ENCODE measurements at places on chromosomes 6 and 20. TPM values are rescaled to one million over a fixed set of nuclear protein-coding genes. Genes with fewer than 3 reads are reported as not detected.
A peak's percentile ranks its signal among the peaks of the same experiment; 100 is the strongest.

The OR12D3 gene
- polyA plus RNA-seq = not detected

The CST5 gene
- polyA plus RNA-seq = 0.52 TPM

The LGSN gene
- polyA plus RNA-seq = 0.08 TPM

The SMIM29 gene
- 9.6 TPM for polyA plus RNA-seq

The GSTA4 gene
- 86.6 TPM for polyA plus RNA-seq

The ATP9A gene
- polyA plus RNA-seq = 61.4 TPM

The CGA gene
- 2.6 TPM for polyA plus RNA-seq

The MAPK13 gene
- polyA plus RNA-seq = 17.9 TPM

DNA sequence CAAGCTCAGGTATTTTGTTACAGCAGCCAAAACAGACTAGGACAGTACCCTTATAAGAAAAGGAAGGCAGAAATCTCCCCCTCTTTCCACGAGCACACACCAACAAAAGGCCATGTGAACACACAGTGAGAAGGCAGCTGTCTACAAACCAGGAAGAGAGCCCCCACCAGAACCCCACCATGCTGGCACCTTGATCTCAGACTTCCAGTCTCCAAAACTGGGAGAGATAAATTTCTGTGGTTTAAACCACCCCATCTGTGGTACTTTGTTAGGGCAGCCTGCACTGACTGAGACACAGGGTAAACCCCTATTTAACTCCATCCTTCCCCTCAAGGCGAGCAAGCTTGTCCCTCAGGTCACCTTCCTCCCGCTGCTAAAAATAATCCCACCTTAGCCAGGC lies 475.8 kb upstream of the JARID2 start:
- no peak for DNase-seq

DNA sequence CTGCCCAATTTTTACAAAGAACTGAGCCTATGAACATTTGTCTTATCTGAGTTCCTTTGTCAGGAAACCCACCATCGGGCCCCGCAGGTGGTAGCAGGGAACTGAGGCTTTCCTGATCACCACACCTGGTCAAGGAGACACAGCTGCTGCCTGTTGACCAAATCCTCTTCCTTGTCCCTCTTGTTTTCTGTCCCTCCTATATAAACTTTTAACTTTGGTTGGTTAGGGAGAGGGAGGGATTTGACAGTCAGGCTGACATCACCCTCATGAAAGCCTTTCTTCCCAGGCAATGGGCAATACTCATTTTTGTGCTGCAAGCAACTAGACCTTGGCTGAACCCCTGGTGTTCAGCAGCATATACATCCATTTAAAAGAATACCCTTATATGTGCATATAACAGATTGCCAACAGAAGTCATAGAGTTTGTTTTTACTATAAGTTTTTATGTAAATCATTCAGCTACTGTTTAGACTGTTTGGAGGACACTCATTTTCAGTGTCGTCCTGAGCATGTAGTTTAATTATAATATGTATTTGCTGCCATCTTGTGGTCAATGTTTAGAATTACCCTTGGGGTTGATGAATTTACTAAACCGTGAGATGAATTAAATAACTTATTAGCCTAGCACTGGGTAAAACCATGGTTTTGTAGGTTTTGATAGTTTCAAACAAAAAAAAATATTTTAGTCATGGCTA lies 17.0 kb downstream of the CRISP1 start:
- peak; percentile 21 for DNase-seq

DNA sequence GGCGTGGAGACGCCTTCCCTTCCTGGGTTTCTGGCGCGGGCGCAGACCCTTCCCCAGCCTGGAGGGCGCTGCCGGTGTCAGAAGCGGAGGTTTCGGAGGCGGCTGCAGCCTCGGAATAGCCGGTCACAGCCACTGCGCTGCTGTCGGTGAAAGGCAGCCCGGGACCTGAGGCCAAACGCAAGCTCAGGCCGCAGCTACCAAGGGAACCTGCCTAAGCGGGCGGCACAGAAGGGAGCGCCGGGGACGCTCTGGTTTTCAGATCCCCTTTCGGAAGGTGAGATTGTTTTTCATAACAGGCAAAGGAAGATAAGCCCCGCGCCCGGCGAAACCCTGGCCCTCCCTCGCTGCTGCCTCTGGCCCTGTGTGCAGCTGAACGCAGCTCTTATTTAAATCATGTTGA lies 116.5 kb downstream of the FAM120B start:
- DNase-seq = no peak

- no peak for DNase-seq
Measured at GRCh38 chr6:133369773-133370272, 128.7 kb downstream of the EYA4 start.

DNA sequence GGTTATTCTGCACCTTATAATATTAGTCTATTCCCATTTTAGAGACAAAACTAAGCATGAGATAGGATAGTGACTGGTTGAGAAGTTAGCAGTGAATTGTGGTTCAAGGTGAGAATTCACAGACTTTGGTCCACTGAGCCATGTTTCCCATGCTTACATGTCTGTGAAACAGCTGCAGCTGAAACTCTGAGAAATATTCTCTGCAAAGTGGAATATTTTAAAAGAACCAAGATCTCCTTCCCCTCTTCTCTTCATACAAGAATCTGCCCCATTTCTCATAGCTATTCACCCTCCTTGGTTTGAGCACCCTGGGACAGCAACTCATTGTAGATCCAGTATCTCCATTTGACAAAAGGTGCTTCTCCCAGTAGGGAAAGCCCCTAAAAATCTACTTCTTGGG lies 70.2 kb upstream of the TMEM170B start:
- no peak for DNase-seq

DNA sequence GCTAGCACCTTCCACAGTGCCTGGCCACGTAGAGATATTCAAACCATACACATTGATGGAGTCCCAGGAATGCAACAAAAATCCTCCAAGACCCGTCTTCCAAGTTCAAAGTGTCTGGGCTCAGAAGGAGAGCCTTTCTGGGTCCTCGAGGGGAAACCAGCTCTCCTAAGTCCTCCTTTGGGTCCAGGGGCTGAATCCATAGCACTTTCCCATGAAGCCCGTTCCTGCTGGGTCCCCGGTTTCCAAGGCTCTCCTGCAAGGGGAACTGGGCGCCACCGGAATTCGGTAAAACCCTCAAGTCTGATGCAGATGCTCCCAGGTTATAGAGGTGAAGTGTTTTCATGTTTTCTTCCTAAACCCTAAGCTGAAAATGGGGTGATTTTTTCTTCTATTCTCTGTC lies 101.2 kb upstream of the SNX9 start:
- no peak for DNase-seq

DNA sequence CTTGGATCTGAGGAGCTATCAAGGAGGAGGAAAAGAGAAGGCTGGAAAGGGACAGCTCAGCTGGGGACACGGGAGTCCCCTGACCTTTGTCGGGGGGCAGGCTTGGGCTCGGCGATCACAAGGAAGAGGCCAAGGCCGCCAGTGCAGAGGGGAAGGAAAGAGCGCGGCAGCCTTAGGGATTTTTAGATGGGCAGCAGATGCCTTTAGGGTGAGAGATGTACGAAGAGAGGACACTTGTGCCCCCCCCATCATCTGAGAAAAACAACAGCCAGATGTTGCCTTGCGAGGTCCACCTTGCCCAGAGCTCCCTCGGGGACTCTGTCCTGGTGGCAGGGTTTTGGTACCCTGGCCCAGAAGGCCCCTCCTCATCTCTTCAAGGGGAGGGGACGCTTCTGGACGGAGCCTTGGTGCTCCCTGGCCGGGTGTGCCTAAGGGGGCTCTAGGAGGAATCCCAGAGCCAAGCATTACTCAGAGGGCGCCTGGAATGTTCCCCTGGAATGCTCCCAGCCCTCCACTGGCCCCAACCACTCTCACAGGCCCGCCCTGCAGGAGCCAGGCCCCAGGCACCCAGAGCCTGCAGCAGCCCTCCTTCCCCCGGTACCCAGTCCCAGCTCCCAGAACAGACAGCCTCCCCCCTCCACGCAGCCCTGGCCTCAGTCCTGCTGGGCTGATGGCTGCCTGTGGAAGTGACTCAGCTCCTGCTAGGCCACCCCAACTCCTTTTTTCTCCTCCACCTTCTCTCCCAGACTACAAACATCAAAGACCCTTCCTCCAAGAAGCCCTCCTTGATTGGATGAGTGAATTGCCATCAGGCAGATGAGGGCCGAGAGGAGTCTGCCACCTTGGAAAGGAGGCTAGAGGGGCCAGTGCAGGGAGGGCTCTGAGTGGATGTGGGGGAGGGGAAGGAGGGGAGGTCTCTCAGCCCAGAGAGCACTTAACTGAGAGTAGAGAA lies 1.8 kb downstream of the ADAM33 start:
- no peak for DNase-seq

DNA sequence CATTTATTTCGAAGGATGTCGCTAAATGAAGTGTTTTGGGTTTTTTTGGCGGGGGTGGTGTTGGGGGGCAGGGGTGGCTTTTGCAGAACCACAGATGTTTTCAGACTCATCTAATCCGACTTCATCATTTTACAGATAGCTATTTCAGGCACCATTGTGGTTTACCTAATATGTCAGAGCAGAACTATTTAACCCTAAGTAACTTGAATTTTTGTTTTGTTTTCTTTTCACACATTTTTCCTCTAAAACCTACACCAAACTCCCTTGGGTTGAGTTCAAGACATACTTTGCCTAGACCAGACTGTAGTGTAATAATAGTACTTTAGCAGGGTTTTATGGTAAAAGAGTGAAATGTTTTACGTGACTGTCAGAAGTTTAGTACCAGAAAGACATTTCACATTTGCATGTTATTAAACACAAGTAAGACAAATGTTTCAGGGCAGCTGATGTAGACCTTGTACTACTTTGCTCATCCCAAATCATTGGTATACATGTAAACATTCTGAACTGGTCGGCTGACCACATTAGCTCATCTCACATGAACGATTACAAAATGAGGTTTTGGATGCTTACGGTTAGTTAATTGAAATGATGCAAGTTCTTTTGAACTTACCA lies 37.7 kb downstream of the MAP3K4 start:
- no peak for DNase-seq

DNA sequence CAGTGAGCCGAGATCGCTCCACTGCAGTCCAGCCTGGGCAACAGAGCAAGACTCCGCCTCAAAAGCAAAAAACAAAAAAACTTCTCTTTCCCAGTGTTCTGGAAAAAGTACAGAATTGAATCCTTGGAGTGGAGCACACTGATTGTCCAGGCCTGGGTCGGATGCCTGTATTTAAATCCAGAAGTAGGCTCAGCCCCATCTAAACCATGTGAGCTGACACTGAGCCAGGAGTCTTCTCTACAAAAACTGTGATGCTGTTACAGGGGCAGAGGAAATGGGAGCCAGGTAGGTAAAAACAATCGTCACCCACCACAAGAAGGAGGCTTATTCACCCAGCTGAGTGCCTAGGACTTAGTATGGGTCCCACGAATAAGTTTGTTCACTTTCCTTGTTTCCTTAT lies 43.0 kb upstream of the PTPN1 start:
- no peak for DNase-seq

DNA sequence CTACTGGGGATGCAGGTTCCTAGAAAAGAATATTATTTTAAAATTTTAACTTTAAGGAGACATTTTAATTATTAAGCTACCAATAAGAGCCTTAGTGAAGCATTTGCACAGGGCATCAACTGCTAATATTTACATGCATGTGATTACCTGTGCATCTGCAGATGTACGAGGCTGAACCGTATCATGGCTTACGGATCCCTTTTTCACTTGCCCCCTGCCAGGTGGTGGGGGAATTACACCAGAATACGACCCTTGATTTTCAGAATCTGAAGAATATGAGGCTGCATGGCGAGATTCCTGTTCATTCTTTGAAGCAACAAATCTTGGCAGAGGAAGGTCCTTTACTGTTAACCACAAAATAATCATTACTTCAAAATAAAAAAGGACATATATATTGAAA lies 42.7 kb downstream of the REPS1 start:
- no peak for DNase-seq

DNA sequence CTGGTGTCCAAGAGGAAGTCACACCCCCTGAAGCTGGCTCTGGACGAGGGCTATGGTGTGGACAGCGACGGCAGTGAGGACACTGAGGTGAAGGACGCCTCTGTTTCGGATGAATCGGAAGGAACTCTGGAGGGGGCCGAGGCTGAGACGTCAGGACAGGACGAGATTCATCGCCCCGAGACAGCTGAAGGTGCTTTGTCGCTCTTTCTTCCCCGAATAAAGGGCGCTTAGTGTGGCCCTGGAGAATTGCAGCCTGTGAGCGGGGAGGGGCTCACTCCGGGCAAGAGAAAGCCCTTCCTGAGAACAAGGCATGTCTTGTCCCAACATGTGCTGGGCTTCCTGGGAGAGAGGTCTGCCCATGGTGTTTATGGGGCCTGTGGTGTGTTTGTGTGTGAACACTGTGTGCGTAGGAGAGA lies 41.4 kb downstream of the MYT1 start:
- no peak for DNase-seq

DNA sequence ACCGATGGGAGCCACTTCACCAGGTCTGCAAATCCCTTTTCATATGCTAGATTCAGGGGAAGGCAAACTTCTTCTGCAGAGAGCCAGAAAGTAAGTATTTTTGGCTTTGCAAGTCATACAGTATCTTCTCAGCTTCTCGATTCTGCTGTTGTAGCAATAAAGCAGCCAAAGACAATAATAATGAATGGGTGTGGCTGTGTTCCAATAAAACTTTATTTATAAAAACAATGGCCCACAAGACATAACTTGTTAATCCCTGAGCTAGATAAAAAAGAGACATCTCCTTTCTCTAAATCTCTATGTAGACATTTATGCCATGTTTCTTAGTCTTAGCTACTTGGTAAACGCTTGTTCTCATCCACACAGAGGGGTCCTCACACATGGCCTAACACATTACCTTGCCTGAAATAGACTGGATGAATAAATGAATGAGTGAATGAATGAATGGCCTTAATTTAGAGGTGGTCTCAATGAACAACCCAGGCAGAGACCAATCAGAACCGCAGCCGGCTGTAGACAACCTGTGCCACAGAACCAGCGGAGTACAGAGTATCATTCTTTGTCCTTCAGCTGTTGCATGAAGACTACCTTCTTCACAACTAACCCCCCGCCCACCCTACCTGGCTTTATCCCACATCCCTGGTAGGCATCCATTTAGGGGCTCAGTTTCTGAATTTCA lies 13.5 kb upstream of the PREX1 start:
- no peak for DNase-seq

- DNase-seq = no peak
Measured at GRCh38 chr6:155660251-155660977, 204.8 kb upstream of the NOX3 start.

- DNase-seq = no peak
Measured at GRCh38 chr6:130716466-130716865, 110.7 kb upstream of the SMLR1 start.

GRCh38 chr6:137216875-137217553 lies 2.2 kb downstream of the IFNGR1 start:
- no peak for DNase-seq
